Suppressor macrophage treated with lipopolysaccharide for 4 hours (primary cell): ENCODE measurements at places on chromosomes 12 and 14.

DNA sequence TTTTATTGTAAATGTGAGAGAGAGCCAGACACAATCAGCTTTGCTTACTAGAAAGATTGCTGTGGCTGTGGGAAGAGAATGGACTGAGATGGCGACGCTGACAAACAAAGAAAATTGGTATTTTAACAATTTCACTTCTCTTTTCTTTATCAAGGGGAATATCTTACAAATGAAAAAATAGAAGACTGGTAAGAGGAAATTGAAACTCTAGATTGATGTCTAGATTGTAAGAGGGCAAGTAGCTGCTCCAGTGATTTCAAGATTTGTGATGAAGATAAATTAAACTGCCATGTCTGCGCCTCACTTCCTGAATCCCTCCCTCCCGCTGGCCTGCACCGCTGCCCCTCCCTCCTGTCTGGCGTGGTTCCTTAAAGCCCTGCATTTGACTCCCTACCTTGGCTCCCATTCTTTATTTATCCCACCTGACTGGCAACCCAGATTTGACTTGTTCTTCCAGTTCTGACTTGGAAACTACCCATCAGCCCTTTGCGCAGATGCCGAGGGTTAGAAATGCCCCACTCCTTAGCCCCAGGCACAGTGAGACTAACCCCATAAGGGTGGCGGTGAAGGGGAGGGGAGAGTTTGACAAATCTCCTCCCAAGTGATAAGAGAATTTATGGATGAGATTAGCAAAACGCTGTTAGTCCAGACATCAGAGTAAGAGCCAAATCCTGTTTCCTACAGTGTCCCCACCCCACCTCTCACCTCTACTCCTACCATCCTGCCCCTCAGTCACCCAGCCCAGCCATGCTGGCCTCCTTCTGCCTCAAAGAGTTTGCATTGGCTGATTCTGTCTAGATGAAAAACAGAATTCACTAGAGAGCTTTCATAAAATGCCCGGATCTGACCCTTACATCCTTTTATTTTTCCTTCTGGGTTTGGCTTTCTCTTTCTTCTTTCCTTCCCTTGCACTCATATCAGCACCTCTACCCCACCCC is 125.3 kb upstream of the ATF7IP start:
- peak; percentile 40 for DNase-seq

- no peak for DNase-seq
Observed at GRCh38 chr12:6850796-6851152, 312 bp downstream of the CDCA3 start.

- no peak for DNase-seq
Observed at GRCh38 chr14:61041704-61042103, 60.7 kb downstream of the SLC38A6 start.

DNA sequence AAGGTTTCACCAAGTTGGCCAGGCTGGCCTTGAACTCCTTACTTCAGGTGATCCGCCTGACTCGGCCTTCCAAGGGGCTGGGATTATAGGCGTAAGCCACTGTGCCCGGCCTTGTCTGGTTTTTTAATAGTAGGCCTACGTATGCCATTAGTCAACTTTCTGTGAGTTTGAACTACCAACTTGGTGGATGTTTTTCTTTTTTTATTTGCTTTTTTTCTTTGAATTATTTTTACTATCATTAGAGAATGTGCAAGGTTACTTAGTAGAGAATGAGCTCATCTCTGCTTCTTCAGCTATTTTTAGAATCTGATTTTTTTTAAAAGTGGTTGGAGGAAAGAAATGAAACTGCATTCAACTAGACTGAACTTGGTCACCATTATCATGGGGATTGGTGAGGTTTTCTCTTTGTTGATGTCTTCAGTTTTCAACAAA is 51.4 kb downstream of the HMGA2 start:
- peak; percentile 46 for DNase-seq

GRCh38 chr12:22348208-22348607 is 13.7 kb upstream of the ST8SIA1 start:
- DNase-seq, result peak; percentile 15

DNA sequence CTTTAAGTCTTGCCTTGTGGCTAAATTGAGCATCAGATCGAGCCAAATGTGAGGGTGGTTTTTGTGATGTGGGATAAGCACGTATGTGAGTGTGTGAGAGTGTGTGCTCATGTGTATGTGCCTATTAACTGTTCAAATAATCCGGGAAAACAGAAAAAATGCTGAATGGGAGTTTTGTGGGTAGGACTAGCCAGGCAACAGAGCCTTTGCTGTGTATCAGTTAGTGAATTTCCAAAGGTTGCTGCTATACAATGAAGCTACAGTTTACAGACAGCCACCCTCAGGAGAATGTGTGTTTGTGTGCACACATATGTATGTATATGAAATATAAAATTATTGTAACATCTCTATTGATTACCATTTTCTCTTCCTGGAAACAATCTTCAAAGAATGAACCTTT is 154.0 kb downstream of the SOX5 start:
- no peak for DNase-seq

DNA sequence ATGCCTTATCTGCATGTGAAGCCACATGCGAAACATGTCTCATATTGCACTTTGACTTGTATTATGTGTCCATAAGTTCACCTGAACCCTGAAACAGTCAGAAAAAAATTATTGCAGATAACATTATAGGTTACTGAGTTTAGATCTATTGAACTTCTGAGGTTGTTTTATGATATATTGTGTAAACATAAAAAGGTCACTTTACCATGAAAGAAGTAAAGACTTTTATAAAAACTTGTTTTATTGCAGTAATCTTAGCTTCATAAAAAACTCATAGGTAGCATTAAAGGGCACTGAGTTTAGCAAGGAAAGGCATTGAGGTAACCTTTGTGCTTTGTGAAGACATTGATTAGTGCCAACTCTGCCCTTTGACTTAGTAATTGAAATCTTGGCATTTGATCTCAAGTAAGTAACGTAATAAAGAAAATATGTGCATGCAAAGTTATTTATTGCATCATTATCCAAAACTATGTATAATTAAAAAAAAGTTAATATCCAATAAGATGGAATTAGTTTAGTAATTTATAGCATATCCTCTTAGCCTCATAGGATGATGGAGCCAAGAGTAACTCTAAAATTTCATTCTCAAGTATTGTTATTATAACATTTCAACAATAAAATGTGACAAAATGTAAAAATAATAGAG is 313.3 kb upstream of the ATP2B1 start:
- DNase-seq, result no peak
